ENCODE measurements at places on chromosomes 13 and 19.

- no peak for DNase-seq
Measured at GRCh38 chr19:56372281-56372680, 21.1 kb downstream of the ZNF582 start.

GRCh38 chr19:29489172-29489951 is 36.4 kb upstream of the VSTM2B start:
- no peak for DNase-seq

- no peak for DNase-seq
Measured at GRCh38 chr19:42276821-42277220, 7.8 kb downstream of the CIC start.

- DNase-seq: peak; percentile 17
Measured at GRCh38 chr13:31172535-31172934, 10.8 kb upstream of the HSPH1 start.

DNA sequence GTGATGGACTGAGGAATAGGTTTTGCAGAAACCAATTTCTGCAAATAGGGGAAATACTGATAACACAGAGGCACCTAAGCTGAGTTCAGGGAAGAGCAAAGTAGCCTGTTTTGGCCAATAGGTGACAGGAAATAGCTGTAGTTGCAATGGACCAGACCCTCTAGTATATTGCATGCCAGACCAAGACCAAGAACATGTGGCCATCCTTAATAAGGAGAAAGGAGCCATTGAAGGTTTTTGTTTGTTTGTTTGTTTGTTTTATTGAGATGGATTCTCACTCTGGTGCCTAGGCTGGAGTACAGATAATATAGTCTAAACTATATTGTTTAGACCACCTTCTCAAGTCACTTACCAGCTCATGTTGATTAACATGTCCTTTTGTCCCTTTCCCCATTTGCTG is 101.5 kb downstream of the ZNF557 start:
- no peak for DNase-seq

DNA sequence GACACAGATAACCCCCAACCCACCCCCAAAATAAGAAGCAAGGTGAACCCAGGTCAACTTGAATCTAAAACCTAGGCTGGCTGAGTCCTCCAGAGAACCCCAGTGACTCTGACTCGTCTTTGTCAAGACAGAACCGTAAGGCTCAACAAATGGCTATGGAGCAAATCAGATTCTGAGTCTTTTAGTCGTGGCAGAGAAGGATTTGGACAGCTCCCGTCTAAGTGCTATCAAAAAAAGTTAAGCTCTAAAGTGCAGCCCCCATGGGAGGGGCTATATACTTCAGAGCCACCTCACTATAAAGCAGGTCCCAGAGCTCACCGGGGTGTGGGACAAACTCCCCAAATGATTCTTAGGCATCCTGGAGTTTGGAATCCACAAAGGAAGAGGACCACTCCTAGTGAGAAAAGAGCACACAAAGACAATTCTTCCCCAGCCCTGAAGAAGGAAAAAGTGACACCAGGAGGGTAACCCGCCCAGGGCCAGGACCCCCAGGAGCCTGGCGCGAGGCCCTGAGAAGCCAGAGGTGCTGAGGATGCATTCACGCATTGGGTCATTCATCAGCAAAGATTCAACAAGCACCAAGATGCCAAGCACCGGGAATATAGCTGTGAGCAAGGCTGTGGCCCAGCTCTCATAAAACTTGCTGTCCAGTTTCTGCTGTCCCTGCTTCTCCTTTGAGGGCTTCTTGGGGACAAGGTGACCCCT is 25.4 kb upstream of the C13orf42 start:
- DNase-seq: no peak

- DNase-seq: no peak
Measured at GRCh38 chr13:113589251-113589960, 4.9 kb downstream of the TFDP1 start.

DNA sequence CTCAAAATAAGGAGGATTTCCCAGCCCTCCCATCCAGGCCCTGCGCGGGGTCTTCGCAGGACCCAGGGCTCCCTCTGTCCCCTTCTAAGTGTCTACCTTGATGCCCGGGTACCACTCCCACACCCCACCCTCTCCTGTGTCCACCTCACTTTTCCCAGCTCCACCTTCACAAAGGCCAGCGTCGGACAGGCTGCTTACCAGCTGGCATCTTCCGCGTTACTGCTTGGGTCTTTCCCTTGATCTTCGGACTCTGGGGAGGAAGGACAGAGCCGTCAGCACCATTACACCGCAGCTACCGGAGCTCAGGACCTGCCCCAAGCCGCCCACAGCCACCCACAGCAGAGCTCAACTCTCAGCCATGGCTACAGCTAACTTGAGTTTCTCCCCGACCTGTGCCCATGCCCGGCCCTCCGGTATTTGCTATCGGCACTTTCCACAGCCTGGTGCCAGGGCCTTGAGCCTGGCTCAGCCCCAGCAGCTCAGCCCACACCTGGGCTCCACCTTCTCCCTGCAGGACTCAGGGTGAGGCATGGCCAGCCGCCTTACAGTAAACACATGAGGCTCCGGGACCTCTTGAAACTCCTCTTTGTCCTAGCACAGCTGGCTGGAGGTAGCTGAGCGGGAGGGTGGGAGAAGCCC is 3.8 kb downstream of the C13orf46 start:
- no peak for DNase-seq

DNA sequence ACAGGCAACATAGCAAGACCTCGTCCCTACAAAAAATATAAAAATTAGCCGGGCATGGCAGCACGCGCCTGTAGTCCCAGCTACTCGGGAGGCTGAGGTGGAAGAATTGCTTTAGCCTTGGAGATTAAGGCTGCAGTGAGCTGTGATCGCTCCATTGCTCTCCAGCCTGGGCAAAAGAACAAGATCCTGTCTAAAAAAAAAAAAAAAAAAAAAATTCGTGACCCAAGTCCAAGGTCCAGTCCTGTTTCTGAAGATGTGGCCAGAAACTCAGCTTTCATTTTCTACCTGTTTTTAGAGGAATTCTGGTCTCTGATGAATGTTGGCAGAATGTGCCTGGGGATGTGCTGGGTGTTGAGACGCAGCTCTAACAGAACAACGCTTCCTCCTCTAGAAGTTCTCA is 1.9 kb upstream of the PGPEP1 start:
- DNase-seq: no peak

DNA sequence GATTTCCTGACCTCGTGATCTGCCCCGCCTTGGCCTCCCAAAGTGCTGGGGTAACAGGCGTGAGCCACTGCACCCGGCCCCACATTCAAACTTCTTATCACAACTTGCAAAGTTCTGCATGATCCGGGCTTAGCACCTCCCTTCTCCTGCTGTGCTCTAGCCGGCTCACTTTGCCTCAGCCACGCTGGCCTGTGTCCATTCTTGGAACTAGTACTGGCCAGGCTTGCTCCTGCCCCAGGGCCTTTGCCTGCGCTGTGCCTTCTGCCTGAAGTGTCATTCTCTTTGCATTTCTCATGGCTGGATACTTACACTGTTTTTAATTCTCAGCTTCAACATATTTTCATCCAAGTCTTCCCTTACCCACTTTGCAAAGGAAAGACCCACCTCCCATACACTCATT is 29.9 kb downstream of the CACNG6 start:
- DNase-seq: no peak

DNA sequence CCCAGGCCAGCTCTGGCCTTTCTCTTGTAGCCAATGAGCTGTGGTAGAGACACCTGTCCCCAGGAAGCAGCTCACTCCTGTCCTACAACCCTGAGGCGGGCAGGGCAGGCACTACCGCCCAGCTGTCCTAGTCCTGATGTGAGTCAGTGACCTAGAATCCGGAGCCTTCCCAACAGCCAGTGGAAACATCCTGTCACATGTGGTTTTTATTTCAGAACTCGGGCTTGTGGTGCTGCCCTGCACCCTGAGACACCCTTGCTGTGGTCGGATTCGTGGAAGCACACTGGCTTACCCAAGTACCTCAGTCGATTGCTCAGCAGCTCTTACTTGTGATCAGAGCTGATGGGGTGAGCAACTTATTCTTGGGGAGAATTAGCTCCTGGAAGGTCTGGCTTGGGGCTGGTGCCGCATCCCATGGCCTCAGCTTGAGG is 83.6 kb upstream of the ARHGEF7 start:
- DNase-seq: no peak

DNA sequence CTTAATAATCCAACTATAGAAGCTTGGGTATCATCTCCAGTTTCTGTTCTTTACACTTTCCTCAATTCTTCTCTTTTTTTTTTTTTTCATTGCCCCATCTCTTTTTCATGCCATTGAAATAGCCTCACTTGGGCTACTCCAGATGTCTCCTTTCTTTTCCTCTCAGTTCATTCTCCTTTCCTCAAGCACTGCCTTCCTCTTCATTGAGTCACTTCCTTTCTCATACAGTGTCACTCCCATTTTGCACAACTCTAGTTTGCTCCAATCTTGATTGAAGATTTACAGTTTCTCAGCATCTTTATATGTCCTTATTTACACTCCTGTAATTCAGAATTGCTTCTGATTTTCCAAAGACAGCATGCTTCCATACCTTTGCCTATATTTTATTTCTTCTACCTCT is 61.3 kb downstream of the IPO5 start:
- no peak for DNase-seq

GRCh38 chr19:17515408-17516149 is 4.1 kb downstream of the PGLS start:
- no peak for DNase-seq

DNA sequence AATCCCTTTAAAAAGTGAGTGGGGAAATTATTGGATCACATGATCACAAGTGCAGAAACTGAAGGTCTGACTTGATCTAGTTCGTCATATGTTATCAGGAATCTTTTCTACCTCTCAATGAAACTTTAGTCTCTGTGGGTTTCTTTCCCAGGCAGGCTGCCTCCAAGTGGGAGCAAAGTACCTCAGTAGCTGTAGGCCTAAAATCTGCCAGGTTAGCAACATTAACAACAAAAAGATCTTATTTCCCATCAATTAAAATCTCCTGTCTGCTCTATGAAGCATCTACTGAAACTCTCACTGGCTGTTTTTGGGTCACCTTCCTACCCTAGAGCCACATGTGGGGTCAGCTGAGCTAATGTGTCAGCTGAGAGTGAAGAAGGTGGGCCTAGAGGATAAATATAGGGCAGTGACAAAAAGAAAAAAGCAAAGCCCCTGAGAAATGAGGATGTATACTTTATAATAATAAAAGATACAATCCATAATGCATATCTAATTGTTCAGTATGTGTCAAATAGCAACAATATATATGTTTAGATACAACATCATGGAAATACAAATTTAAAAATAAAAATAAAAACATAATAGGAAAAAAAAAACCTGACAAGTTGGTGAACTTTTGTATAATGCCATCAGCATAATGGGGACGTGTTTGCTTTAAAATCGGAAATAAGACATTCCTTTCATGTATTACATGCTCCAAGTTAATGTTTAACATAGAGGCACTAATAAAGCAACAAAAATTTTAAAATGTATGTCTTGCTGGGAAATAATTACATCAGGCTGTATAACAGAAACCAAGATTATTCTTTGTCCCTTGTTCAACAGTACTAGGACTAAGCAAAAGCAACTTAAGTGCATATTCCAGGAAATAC is 141.1 kb downstream of the GPC5 start:
- DNase-seq: no peak

DNA sequence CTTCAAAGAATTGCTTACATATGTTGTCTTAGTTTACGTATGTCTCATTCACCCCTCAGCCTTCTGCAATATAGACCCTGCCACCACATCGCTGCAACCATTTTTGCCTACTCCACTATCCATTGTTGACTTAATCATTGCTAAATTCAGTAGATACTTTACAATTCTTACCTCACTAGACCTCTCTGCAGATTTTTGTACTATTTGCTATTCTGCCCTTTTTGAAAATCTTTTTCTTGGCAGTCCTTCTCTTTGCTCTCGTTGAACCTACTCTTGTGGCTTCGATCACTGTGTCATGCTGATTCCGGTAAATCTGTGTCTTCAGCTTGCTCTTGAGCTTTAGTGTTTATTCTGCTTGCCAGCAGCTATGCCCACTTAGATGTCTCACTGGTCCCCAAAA is 81.2 kb downstream of the CDK8 start:
- no peak for DNase-seq

DNA sequence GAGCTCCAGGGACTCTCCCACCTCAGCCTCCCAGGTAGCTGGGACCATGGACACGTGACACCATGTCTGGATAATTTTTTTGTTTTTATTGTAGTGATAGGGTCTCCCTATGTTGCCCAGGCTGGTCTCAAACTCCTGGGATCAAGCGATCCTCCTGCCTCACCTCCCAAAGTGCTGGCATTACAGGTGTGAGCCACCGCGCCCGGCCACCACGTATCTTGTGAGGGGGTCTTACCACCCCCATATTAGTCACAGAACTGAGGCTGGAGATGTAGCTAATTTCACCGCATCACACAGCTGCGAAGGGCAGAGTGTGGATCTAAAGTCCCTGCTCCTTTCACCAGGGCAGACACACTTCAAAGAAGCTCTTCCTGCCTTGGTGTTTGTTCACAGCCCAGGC is 211.8 kb upstream of the SOX1 start:
- no peak for DNase-seq

Measured in HuH-7.5 (cell line).